Activated CD4-positive, CD25-positive, alpha-beta regulatory T cell treated with anti-CD3 and anti-CD28 coated beads, Interleukin-2, amount 50 U/mL, for 72 hours (primary cell): ENCODE measurements at places on chromosomes 5 and 9.

- no peak for DNase-seq
These were observed 88.8 kb downstream of the CARTPT start for GRCh38 chr5:71807909-71808308.

- DNase-seq, result no peak
These were observed 22.6 kb downstream of the AKNA start for GRCh38 chr9:114365194-114365593.

GRCh38 chr5:103693517-103693916 lies 130.9 kb upstream of the NUDT12 start:
- no peak for DNase-seq

DNA sequence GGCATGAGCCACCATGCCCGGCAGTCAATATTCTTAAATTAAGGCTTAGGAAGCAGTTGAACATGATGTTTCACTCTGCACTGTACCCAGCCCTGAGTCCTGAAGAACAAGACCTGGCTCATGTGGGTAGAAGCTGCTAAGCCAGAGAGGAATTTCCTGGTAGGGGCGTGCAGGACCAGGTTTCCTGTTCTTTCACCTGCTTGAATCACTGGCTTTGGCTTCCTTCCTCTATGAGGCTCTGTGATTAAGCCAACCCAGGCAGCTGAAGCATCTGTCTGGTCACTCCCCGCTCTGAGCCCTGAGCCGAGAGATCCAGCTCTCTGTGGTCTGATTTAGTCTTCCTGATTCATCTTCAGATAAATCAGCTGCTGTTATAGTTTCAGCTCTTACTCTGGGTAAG lies 29.1 kb downstream of the CFAP77 start:
- DNase-seq, result no peak

DNA sequence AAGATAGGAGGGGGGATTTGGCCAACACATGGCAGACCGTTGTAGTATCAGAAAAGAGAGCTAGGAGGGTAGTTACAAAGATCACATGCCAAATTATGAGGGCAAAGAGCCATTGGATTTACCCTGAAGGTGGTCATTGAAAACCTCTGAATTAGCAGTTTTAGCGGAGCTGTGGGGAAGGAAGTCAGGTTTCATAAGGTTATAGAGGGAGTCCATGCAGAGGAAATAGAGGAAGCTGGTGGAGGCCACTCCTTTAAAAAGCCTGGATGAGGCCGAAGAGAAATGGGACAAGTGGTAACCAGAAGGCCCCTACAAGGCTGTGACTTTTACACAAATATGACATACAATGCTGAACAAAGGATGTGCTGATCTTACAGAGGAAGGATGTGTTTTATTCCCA lies 13.2 kb downstream of the DOCK8 start:
- DNase-seq, result no peak

- DNase-seq, result no peak
These were observed 14.6 kb upstream of the BNC2 start for GRCh38 chr9:16884952-16885513.

DNA sequence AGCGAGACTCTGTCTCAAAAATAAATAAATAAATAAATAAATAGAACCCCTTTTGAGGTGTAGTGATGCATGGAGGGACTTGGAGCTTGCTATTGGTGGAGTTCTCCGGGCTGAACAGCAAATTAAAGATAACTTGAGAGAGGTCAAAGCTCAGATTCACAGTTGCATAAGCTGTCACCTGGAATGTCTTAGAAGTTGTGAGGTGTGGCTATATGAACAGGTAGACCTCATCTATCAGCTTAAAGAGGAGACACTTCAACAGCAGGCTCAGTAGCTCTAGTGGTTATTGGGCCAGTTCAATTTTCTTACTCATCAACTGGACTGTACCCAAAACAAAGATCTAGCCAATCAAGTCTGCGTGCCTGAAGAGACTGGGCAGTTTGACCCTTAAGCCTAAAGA lies 11.7 kb upstream of the STING1 start:
- DNase-seq, result no peak

- no peak for DNase-seq
These were observed 434.7 kb downstream of the DTWD2 start for GRCh38 chr5:118553662-118554061.

- no peak for DNase-seq
These were observed 59.1 kb upstream of the ALDH1A1 start for GRCh38 chr9:73011956-73012355.

DNA sequence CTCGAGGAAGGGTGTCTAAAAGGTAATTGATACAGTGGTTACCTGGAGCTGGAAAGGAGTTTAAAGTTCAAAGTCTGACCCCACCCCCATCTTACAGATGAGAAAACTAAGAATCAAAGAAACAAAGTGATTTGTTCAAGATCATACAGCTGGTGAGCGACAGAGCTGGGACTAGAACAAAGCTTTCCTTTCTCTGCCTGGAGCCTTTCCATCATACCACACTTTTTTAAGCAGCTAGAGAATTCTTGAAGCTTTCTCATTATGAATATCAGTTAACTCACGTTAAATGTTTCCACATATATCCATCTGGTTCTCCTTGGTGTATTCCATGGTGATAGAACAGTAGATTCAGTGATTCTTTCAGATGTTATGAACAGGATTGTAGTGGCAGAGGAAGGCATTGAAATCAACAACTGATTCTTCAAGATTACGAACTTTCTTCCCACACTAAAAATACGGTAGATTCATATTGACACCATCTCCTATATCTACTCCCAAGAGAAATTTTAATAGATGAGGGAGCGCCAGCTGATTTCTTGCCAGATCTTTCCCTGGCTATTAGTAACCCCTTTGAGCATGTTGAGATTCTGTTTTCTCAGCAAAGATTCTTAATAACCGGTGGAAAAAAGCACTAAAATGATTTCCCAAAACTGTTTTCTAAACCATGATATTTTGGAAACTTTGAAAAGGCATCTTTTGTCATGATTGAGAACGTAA lies 233.7 kb downstream of the ADAMTSL1 start:
- no peak for DNase-seq

- DNase-seq, result no peak
These were observed 86.2 kb downstream of the DOCK2 start for GRCh38 chr5:169723103-169723831.

DNA sequence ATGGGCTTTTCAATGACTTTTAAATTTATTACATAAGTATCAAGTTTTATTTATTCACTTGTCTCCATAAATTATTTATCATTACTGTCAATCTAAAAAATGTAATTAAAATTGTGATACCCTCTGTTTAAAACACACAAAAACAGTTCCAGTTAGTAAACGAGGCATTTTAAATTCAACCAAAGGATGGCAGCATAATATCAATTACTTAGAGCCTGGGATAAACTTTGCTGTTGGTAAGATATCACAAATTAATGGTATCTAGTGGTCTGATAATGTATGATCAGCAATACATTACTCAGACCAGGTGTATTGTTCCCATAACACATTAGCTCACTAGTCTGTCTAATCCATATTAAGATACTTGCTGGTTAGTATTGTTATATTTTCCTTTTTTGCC lies 9.6 kb upstream of the IFNE start:
- no peak for DNase-seq

GRCh38 chr5:58629271-58630159 lies 46.6 kb downstream of the RAB3C start:
- DNase-seq, result no peak

- no peak for DNase-seq
These were observed 203.8 kb downstream of the SNCAIP start for GRCh38 chr5:122515709-122516431.

GRCh38 chr5:61256474-61256873 lies 75.6 kb upstream of the ZSWIM6 start:
- no peak for DNase-seq

- no peak for DNase-seq
These were observed 93.2 kb upstream of the CPEB4 start for GRCh38 chr5:173794901-173795416.

DNA sequence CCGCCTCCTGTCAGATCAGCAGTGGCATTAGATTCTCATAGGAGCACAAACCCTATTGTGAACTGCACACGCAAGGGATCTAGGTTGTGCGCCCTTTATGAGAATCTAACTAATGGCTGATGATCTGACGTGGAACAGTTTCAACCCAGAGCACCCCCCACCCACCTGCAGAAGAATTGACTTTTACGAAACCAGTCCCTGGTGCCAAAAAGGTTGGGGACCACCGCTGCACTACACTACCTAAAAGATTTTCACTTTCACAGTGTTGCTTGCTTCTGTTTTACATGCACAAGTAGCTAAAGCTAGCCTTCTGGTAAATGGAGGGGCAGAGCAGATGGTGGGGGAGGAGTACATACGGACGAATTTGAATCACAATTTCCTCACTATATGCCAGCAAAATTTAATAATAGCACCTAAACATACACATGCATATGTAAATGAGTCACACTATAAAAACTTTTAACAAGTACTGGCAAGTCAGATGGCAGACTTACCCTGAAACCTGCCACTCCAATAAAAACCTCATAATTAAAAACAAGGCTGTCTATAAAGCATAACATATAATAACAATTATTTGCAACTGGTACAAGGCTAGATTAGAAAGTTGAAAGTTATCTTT lies 24.0 kb upstream of the CDKN2B start:
- DNase-seq, result no peak

DNA sequence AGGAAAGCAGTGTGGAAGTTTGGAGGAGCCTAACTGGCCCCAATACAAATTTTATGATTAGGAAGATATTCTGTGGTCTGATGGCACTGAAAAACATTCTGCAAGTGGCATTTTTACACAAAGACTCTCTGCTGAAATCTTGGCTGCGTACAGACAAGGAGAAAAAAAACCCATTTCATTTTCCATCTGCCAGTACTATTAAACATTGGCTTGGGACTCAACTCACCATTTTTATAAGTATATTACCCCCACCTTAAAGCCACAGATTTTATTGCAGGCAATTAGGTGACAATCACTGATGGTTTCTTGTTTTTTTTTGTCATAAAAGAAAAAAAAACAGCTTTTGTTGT lies 206.9 kb downstream of the PTTG1 start:
- DNase-seq, result no peak
